ENCODE measurements at places on chromosomes 7 and 10. TPM values are rescaled to one million over a fixed set of nuclear protein-coding genes. Genes with fewer than 3 reads are reported as not detected.

DNA sequence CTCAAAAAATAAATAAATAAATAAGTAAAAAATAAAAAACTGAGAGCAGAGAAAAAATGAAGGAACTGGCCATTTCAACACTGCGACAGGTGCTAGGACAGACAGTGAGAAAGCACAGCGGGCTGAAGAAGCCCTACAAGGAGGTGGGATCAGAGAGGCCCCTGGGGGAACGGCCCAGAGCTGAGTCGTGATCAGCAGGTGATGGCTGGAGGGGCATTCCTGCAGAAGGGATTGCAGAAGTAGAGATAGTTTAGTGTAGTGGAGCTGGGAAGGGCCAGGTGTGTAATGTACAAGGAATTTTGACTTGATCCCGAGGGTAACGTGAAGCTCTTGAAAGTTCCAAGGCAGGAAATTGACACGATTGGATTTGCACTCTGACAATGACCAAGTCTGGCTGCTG, 112.1 kb downstream of the CUL2 start:
- DNase-seq: no peak
- H3K36me3 ChIP-seq: no peaks in the 10 kb centered on the region
- H3K27ac ChIP-seq: no peak overlapping the region
- peaks cover 32% of the 10 kb centered on the region for H3K27me3 ChIP-seq
- H3K4me1 ChIP-seq: no peaks in the 10 kb centered on the region

DNA sequence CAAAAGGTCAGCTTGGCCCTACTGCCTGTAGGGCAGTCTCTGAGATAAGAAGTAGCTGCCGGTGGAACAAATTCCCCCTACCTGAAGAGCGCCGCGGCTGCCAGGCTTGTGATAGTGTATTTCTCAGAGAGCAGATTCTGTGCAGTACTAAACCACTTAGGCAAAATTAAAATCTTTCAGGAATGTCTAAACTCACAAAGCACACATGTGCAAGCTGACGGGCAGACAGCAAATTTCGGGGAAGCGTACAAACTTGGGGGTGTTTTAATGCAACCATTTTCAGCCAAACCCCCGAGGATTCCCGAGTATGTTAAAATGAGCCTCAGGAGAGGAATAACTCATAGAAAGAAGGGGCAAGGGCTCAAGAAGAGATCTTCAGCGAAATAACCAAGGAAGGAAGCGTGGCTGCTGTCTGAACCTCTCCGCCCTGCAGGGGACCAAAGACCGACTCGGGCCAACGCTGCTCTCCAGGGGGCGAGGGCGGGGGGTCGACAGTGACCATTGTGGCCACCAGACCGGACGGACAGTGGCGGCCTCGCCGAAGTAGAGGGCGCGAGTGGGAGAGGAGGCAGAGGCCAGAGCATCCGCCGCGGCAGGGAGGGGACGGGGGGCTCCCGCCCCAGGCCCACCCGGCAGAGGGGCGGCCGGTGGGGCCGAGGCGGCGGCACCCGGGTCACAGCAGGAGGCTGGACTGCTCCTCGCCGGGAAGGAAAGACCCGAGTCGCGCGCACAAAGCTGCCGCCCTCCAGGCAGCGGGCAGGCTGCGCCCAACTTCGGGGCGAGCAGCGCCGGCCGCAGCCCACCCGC, 819 bp downstream of the HYCC1 start:
- DNase-seq: no peak
- no peaks in the 10 kb centered on the region for H3K36me3 ChIP-seq
- H3K27me3 ChIP-seq: no peaks in the 10 kb centered on the region
- H3K4me1 ChIP-seq: peaks cover 31% of the 10 kb centered on the region

GRCh38 chr10:102476466-102477141, 25.3 kb upstream of the C10orf95 start:
- H3K4me1 ChIP-seq: no peaks in the 10 kb centered on the region
- no peak for DNase-seq
- H3K27me3 ChIP-seq: no peaks in the 10 kb centered on the region
- H3K36me3 ChIP-seq: 0 out of 2 replicates have a peak, but pooled peaks cover 6% of the 10 kb centered on the region
- no peak overlapping the region for H3K27ac ChIP-seq

DNA sequence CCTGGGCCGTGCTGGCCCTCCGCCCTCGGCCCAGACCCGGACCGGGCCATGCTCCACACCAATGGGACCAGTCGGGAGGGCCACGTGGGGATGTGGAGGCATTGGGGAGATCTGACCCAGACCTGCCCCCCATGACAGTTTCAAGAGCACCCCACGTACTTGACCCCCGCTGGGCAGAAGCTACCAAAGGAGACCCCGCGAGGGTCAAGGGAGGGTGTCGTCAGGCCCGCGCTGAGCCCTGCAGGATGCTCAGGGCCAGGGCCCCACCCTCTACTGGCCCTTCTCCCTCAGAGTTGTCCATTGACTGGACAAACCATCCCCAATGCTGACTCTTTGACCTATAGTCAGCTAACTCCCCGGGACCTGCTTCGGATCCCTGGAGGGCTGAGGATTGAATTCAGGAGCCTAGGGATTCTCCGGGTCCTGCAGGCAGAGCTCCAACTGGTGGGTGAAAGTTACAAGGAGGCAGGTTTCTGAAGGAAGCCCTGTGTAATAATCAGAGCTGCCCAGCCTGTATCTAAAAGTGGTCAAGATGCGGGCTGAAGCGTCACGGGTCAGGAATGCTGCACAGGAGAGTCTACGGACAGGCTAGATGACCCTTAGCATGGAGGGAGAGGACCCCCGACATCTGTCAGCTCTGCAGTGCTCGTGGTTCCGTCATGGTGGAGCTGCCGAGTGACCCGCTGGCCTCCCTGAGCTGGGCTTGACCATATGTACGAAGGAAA, 498 bp upstream of the CALHM2 start:
- H3K27ac ChIP-seq: peak overlapping the region; percentile 90
- peaks cover 4% of the 10 kb centered on the region for H3K27me3 ChIP-seq
- peaks cover 27% of the 10 kb centered on the region for H3K36me3 ChIP-seq
- peak overlapping the region; percentile 91 for H3K4me3 ChIP-seq
- DNase-seq: no peak
- H3K4me1 ChIP-seq: peaks cover 50% of the 10 kb centered on the region

DNA sequence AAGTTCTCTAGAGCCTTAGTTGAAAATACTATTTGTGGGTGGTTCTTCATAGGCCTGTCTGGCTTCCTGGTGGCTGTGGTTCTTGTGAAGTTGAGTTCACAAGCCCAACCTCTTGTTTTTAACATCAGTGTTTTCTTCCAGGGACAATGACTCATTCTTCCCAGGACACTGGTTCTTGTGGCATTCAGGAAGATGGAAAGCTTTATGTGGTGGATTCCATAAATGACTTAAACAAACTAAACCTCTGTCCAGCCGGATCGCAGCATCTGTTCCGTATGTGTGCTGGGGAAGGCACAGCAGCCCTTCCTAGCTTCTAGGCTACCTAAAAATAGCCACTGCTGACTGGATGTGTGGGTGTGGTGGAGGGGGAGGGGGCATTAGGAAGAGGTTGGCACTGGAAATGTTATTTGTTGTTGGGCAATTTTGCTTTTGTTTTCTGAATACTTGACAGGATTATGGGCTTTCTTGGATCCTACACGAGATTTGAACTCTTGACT, 3.9 kb downstream of the LSMEM1 start:
- peak overlapping the region; percentile 83 for H3K27ac ChIP-seq
- H3K27me3 ChIP-seq: no peaks in the 10 kb centered on the region
- H3K4me1 ChIP-seq: peaks cover 54% of the 10 kb centered on the region
- peak overlapping the region; percentile 66 for H3K4me3 ChIP-seq
- H3K36me3 ChIP-seq: peaks cover 3% of the 10 kb centered on the region
- peak; percentile 96 for DNase-seq

GRCh38 chr10:15439341-15439842, 68.3 kb upstream of the FAM171A1 start:
- H3K27ac ChIP-seq: peak overlapping the region; percentile 5
- H3K4me3 ChIP-seq: peak overlapping the region; percentile 82
- no peaks in the 10 kb centered on the region for H3K36me3 ChIP-seq
- H3K27me3 ChIP-seq: peaks cover 10% of the 10 kb centered on the region

- peaks cover 2% of the 10 kb centered on the region for H3K27me3 ChIP-seq
- DNase-seq: no peak
- no peak overlapping the region for H3K27ac ChIP-seq
- H3K4me1 ChIP-seq: peaks cover 21% of the 10 kb centered on the region
- peaks cover 17% of the 10 kb centered on the region for H3K36me3 ChIP-seq
- H3K4me3 ChIP-seq: no peak overlapping the region
These were observed 12.0 kb downstream of the PIP4K2A start for GRCh38 chr10:22702348-22702747.

DNA sequence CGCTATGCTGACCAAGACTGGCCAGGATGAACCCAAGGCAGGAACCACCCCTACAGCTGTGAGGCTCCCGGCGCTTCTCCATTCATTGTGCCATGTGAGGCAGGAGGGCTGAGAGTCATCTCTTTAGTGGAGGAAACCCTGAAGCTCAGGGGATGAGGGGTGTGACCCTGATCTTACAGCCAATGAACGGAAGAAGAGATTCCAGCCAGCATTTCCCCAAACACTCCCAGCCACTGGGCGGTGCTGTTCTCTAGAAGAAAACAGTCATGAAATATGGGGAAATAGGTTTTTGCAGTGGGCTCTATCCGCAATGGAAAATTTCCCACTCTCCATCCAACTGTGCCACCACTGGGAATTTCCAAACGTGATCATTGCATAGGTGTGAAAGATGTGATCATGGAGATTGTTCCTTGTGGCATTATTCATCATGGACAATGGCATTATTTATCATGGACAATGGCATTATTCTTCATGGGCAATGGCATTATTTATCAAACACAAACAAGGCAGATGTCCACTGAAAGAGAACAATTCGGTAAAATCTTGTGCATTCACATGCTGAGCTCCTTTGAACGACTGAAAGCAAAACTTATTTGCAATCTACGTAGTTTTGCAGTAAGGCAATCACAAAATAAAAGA, 14.0 kb upstream of the SLC18A2 start:
- DNase-seq: peak; percentile 24
- H3K27me3 ChIP-seq: peaks cover 21% of the 10 kb centered on the region
- no peak overlapping the region for H3K4me3 ChIP-seq
- no peaks in the 10 kb centered on the region for H3K36me3 ChIP-seq
- no peak overlapping the region for H3K27ac ChIP-seq
- H3K4me1 ChIP-seq: no peaks in the 10 kb centered on the region

DNA sequence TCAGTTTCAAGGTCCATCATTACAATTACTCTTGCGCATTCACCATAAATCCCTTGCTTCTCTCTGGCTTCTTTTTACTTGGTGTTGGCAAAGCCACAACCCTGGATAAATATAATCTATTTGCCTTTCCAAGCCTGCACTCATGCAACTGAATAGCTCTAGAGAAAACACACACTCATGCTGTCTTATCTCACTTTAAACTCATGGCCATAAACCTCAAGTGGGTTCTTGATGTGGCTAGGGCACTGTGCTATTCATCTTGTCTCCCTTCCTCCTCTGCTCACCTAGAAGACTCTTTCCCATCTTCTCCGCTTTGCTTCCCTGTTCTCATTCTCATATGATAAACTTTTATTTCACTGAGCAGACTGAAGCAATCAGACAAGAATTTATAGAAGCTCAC, 165.4 kb upstream of the MTPN start:
- DNase-seq: no peak
- no peaks in the 10 kb centered on the region for H3K4me1 ChIP-seq
- H3K4me3 ChIP-seq: no peak overlapping the region
- H3K36me3 ChIP-seq: no peaks in the 10 kb centered on the region
- no peaks in the 10 kb centered on the region for H3K27me3 ChIP-seq

GRCh38 chr10:30573721-30574431, 55.7 kb downstream of the LYZL2 start:
- no peaks in the 10 kb centered on the region for H3K36me3 ChIP-seq
- H3K4me3 ChIP-seq: no peak overlapping the region
- H3K4me1 ChIP-seq: no peaks in the 10 kb centered on the region
- no peak for DNase-seq
- H3K27me3 ChIP-seq: peaks cover 30% of the 10 kb centered on the region

GRCh38 chr7:133904776-133905175, 222.4 kb upstream of the LRGUK start:
- H3K4me3 ChIP-seq: no peak overlapping the region
- H3K4me1 ChIP-seq: no peaks in the 10 kb centered on the region
- peaks cover 1% of the 10 kb centered on the region for H3K27me3 ChIP-seq
- H3K36me3 ChIP-seq: no peaks in the 10 kb centered on the region
- no peak overlapping the region for H3K27ac ChIP-seq

GRCh38 chr7:27151341-27151930, 947 bp downstream of the HOXA3 start:
- peak overlapping the region; percentile 91 for H3K27ac ChIP-seq
- peaks cover 5% of the 10 kb centered on the region for H3K36me3 ChIP-seq
- DNase-seq: no peak
- peak overlapping the region; percentile 91 for H3K4me3 ChIP-seq

GRCh38 chr10:72316386-72316700, 38.4 kb downstream of the DNAJB12 start:
- H3K4me3 ChIP-seq: no peak overlapping the region
- peaks cover 3% of the 10 kb centered on the region for H3K27me3 ChIP-seq
- H3K27ac ChIP-seq: no peak overlapping the region
- H3K36me3 ChIP-seq: no peaks in the 10 kb centered on the region
- DNase-seq: no peak

GRCh38 chr10:81564143-81564542, 310.9 kb upstream of the NRG3 start:
- H3K27me3 ChIP-seq: no peaks in the 10 kb centered on the region
- H3K4me3 ChIP-seq: no peak overlapping the region
- H3K4me1 ChIP-seq: no peaks in the 10 kb centered on the region
- no peak for DNase-seq
- no peaks in the 10 kb centered on the region for H3K36me3 ChIP-seq

DNA sequence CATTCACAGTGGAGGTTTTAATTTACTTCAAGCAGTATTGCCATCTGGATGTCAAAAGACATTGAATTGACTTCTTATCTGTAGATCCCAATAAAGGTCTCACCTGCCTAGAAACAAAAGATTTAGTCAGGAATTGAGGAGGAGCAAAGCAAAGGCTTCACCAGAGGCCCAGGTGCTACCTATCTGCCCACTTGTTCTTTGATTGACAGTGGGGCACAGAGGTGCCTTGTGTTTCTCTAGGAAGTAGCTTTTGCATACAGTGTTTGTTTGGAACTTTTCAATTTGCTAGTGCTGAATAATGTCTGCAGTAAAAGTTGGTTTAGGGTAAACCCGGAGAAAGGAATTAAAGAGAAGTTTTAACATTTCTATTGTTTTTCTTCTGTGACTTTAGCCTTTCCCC, 40.4 kb downstream of the AUTS2 start:
- H3K27me3 ChIP-seq: no peaks in the 10 kb centered on the region
- H3K4me3 ChIP-seq: no peak overlapping the region
- no peaks in the 10 kb centered on the region for H3K4me1 ChIP-seq
- H3K36me3 ChIP-seq: no peaks in the 10 kb centered on the region
- no peak for DNase-seq

- peaks cover 2% of the 10 kb centered on the region for H3K4me1 ChIP-seq
- no peak for DNase-seq
- no peaks in the 10 kb centered on the region for H3K36me3 ChIP-seq
- H3K27me3 ChIP-seq: peaks cover 8% of the 10 kb centered on the region
These were observed 42.5 kb upstream of the LCOR start for GRCh38 chr10:96789571-96790108.

- H3K4me1 ChIP-seq: peaks cover 78% of the 10 kb centered on the region
- H3K36me3 ChIP-seq: peaks cover 9% of the 10 kb centered on the region
- peaks cover 2% of the 10 kb centered on the region for H3K27me3 ChIP-seq
- peak overlapping the region; percentile 47 for H3K27ac ChIP-seq
- peak; percentile 28 for DNase-seq
These were observed 65.1 kb downstream of the CALML3 start for GRCh38 chr10:5589661-5590511.

GRCh38 chr10:21329995-21330627, 195.4 kb downstream of the SKIDA1 start:
- H3K4me1 ChIP-seq: peaks cover 31% of the 10 kb centered on the region
- no peak overlapping the region for H3K4me3 ChIP-seq
- peak; percentile 91 for DNase-seq
- H3K36me3 ChIP-seq: no peaks in the 10 kb centered on the region

IRF5 gene
- not detected for total RNA-seq

MMP21 gene
- total RNA-seq: not detected

CALML5 gene
- not detected for total RNA-seq

TUBGCP2 gene
- 73.3 TPM for total RNA-seq

TDRD1 gene
- not detected for total RNA-seq

PLEKHS1 gene
- total RNA-seq: not detected

TMEM213 gene
- total RNA-seq: not detected

SPDYE3 gene
- not detected for total RNA-seq

SKAP2 gene
- total RNA-seq: 8.5 TPM

POLR2J2 gene
- total RNA-seq: 8.2 TPM

All from HFFc6 (cell line).